Brain (organoid and tissue), 16 donors: ENCODE measurements at places on chromosomes 12 and 14. TPM values are rescaled to one million over a fixed set of nuclear protein-coding genes. Genes with fewer than 3 reads are reported as not detected.

Gene MARK3
- 38.2 TPM for polyA plus RNA-seq

Gene NFE2
- polyA plus RNA-seq, result 0.83 TPM

Gene CHMP4A
- 111 TPM for polyA plus RNA-seq

Gene PTPRO
- 16.0 TPM for polyA plus RNA-seq

Gene B3GNT4
- 1.3 TPM for polyA plus RNA-seq

Gene PRR13
- polyA plus RNA-seq, result 109 TPM

Gene TMEM119
- polyA plus RNA-seq, result 4.6 TPM

Gene CLECL1
- polyA plus RNA-seq, result not detected

Gene LBHD2
- not detected for polyA plus RNA-seq

Gene FIGNL2
- polyA plus RNA-seq, result 0.46 TPM

Gene SLC39A5
- not detected for polyA plus RNA-seq

Gene MMP19
- 0.15 TPM for polyA plus RNA-seq

Gene SLC10A1
- not detected for polyA plus RNA-seq

Gene PLA2G1B
- not detected for polyA plus RNA-seq

Gene IRAK4
- polyA plus RNA-seq, result 5.2 TPM

Gene NUDT14
- polyA plus RNA-seq, result 63.7 TPM

Gene ASCL1
- polyA plus RNA-seq, result 368 TPM

Gene CORO1C
- 78.9 TPM for polyA plus RNA-seq

Gene TCL1B
- polyA plus RNA-seq, result not detected

Gene SERPINA10
- polyA plus RNA-seq, result not detected

Gene TSPAN11
- polyA plus RNA-seq, result 5.6 TPM

Gene SINHCAF
- polyA plus RNA-seq, result 118 TPM

Gene KCNMB4
- polyA plus RNA-seq, result 18.3 TPM

Gene CD9
- 131 TPM for polyA plus RNA-seq

Gene FAM161B
- 9.7 TPM for polyA plus RNA-seq

Gene KRT85
- not detected for polyA plus RNA-seq
